ENCODE measurements at places on chromosomes 6 and 20.

DNA sequence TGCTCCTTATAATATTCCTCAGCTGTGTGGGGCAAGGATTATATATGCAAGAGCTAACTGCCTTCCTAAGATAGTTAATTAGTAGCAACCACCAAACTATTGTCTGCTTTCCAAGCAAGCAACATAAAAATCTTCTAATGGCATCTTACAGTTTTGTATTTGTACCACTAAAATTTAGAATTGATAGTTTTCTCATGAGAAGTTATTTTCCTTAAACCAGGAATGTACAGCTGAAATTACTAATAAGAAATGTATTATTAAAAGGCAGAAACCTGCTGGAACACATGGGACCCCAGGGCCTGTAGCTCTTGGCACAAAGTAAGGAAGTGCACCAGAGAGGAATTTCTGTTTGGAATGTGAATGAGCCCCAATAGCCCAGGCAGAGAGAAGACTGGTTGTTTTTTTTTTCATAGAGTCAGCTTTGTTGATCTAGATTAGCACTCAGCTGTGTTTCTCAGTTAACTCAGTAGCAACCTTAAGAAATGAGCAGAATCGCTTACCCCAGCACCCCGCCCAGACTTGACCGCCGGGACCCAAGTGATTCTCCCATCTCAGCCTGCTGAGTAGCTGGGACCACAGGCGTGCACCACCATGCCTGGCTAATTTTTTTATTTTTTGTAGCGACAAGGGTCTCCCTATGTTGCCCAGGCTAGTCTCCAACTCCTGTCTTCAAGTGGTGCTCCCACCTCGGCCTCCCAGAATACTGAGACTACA, 2.6 kb downstream of the MGME1 start:
- no peak for DNase-seq

- no peak for DNase-seq
Observed at GRCh38 chr6:43860285-43860684, 90.3 kb downstream of the VEGFA start.

DNA sequence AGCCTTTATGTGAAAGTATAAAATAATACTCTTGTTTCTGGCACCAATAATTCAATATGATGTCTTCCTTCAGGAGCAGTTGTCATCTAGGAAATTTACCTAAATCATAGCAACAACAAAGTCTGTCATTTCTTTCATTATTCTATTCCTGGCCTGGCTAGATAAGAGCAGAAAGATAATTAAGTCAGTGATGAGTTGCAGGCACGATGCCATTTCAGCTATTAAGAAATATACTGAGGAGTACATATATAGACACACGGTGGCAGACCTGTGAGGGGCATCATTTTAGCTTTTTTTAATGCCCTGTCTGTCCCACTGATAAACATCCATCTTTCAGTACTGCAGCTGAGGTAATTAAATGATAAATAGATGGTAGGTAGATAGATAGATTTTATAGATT, 756.1 kb upstream of the EPHA7 start:
- DNase-seq: no peak

DNA sequence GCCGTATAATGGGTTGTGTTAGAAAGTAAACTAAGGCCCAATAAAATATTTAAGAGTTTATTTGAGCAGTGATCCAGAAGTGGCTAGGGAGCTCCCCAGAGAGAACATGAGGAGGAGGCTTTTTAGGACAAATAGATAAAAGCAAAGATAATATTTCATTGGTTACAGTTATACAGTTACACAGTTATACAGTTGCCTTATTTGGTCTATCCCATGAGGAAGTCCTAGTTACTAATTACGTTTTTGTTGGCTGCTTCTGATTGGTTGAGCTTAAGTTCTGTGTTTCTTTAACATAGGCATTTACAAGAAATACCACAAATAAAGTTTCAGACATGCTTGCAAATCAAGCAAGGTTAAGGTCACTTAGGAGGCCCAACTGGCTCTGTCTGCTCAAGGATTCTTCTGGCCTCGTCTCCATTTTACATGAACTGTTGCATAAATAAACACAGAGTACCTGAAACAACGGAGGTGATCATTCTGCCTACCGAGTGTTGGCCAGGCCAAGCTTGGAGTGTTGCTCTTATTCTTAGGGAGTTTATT, 7.0 kb downstream of the UBD start:
- DNase-seq: no peak

DNA sequence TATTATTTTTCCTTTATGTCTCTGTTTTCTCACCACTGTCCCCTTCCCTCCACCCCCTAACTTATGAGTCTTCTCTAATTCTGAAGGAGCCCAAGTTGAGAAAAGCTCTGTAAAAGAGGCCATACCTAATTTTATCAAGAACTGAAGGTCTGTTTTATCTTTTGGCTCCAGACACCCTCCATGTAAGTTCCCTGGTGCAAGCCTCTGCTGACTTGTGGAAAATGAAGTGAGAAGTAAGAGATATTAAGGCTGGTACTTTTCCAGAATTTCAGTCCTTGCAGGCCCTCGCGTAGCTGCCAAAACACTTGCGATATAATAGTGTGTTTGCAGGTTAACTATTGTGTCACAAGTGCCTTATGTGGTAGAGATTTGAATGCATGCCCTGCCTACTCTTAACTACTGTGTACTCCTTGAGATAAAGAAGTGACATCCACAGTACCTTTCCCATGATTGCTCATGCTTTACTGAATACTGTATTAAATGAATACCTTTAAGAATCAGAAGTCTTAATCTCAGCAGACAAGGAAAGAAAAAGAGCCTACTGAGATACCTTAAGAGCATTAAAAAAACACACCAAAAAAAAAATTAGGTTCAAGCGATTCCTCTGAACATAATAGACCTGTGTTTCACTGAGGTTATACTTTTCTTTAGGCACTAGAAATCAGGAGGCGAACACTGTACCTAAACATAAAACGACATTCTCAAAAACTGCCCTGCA, 143.6 kb upstream of the ZNF184 start:
- no peak for DNase-seq

DNA sequence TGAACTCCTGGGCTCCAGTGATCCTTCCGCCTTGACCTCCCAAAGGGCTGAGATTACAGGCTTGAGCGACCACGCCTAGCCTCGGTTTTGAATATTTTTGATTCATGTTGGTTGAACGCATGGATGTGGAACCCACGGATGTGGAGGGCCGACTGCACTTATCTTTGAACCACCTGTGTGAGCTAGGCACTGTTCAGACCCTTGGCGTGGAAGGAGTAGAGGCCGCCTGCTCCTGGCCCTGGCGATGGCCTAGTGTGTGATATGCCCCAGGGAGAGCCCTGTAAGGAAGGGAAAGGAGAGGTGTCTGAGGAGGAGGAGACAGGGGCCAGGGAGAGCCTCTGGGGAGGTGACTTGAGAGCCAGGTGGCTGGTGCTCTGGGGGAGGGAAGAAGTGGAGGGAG, 64.3 kb downstream of the BCAS4 start:
- DNase-seq: no peak

DNA sequence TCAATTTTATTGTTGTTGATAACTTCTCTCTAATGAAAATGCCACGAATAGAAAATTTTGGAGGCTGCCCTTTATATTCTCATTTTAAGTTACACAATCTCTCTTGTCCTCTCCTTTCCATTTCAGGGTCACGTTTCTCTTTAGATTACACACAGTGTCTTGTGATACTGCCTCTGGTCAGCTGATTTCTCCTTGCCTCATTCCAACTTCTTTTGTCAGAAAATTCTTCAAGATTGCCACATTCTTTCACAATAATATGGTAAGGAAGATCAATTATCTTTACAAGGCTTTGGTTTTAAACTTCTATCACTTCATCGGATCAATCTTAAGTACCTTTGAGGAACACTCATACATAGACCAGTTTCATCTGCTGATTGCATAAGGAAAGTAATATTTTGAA, 370.3 kb downstream of the RFPL4B start:
- no peak for DNase-seq

DNA sequence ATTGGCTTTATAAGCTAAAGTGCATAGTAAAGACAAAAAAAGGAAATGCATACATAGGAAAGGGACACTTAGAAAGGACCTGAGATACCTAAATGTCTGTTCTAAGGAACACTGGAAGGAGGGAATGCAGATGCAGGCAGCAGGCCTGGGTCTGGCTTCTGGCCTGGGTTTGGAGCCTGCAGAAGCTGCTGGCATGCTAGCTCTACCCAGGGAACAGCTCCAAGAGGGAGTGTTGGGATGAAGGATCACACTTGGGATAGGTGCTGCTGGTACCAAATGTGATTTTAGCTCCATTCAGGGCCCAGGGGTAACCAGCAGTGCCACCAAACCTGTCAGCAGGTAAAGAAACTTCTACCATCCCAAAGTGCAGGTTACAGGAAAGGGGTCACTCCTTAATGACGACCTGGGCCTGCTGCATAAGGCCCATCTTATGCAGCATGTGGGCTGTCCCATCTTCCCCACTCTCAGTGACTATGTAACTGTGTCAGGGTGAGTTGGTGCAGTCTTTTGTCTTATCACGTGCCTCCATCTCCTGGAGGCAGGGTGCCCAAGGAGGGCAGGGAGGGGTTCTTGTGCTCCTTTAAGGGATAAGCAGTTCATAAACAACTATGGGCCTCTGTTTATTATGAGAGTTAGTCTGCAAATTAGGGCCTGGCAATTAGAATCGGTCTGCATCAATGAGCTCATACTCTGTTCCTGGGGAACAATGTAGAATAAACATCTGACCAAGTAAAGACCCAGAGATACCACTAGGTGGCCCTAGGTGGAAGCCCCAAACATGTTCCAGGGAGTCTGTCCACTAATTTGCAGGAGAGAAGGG, 26.9 kb downstream of the DDX27 start:
- DNase-seq: no peak

- no peak for DNase-seq
Observed at GRCh38 chr6:169019111-169019510, 234.5 kb downstream of the THBS2 start.

DNA sequence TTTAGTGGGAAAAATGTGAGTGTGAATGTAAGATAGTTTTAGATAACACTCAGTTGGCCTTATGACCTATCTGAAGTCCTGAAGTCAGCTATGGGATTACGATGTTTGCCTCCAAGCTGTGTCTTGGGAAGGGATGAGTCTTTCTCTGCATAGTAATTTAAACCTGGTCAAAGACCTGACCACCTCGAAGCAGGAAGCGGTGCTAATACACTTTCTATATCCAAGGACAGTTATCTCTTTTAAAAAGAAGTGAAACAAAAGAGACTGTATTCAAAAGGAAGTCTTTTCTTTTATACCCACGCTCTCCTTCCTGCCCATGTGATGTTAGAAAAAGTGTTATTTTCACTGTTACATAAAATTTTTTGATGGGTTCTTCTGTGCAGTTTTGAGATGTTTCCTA, 94.9 kb downstream of the JARID2 start:
- peak; percentile 39 for DNase-seq

DNA sequence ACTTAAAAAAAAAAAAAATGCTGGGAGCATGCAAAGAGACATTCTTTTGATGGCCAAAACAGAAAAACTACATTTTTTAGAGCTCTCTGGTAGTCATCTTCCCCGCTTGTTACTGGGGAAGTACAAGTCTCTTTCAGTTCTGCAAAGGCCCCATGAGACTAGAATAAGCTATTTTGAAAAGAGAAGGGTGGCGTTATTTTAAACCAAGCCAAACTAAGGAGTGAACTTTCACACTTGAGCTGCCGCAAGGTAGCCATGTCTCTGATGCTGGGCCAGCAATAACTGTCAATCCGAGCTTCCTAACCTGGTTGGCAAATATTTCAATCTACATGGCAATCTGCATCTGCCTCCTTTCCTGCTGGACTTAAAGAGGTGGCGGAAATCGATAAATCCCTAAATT, 96.7 kb downstream of the L3MBTL3 start:
- DNase-seq: no peak

GRCh38 chr6:139230391-139230840, 61.4 kb downstream of the TXLNB start:
- DNase-seq: no peak

DNA sequence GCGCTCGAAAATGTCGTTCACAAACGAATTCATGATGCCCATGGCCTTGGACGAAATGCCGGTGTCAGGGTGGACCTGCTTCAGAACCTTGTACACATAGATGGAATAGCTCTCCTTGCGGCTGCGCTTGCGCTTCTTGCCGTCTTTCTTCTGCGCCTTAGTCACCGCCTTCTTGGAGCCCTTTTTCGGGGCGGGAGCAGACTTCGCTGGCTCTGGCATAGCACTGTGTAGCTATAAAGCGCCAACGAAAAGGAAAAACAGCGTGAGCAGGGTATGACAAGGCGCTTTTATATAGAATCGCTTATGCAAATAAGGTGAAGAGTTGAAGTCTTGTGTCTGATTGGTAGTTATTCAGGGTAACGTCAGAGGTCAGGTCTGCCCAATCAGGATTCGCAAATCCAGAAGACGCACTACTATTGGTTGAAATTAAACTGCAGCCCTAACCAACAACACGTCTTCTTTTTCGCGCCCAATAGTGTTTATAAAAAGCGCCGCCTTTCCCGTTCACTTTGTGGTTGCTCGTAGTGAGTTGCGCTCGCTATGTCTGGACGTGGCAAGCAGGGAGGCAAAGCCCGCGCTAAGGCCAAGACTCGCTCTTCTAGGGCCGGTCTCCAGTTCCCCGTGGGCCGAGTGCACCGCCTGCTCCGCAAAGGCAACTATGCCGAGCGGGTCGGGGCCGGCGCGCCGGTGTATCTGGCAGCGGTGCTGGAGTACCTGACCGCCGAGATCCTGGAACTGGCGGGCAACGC, 114.8 kb upstream of the PRSS16 start:
- DNase-seq: peak; percentile 97

DNA sequence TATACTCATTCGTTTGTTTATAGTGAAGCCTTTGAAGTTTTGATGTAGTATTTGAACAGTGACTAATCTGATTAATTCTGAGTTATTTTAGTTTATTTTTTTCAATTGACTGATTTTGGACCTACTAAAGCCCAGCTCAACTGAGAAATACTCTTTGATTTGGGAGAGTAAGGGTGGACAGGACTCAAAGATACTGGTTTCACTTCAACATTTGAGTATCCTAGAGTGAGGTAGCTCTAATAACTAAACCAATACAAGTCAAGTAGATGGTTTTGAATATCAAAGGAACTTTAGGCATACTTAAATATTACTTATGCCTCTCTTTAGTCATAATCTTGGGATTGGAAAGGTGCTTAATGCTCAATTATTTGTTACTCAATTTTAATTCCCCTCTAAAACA, 65.6 kb downstream of the ZNF292 start:
- DNase-seq: no peak

DNA sequence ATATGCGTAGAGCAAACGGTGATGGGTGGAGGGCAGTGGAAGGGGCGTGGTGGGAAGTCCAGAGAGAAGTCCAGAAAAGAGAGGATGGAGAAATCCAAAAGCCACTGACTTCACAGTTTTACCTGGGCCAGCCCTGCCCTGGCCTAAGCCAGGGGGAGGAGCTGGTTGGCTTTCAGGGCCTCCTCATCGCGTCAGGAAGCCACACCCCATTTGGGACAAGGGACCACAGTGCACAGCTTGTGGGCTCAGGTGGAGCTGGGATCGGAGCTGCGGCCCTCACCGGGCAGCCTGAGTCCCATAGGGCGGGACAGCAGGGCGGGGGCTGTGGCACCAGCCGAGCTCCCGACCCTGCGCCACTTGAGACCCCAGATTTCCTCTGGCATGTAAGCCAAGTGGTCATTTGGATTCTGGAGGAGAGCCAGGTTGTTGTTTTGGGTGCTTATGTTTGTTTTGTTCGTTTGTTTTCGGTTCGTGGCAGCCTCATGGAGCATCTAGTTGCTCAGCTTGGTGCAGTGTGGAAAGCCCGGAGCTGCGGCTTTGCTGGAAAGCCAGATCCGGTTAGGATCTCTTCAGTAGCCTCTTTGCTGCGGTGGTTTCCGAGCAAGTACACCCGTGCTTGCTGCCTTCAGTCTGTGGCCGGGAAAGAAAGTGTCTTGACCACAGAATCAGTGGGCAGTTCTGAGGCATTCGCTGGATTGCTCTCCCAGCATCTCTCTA, 42.2 kb downstream of the RIOK1 start:
- no peak for DNase-seq

GRCh38 chr6:68238097-68238601, 396.9 kb upstream of the ADGRB3 start:
- DNase-seq: no peak

Measured in KG1 (cell line).